ENCODE measurements at places on chromosomes 3 and 15.

DNA sequence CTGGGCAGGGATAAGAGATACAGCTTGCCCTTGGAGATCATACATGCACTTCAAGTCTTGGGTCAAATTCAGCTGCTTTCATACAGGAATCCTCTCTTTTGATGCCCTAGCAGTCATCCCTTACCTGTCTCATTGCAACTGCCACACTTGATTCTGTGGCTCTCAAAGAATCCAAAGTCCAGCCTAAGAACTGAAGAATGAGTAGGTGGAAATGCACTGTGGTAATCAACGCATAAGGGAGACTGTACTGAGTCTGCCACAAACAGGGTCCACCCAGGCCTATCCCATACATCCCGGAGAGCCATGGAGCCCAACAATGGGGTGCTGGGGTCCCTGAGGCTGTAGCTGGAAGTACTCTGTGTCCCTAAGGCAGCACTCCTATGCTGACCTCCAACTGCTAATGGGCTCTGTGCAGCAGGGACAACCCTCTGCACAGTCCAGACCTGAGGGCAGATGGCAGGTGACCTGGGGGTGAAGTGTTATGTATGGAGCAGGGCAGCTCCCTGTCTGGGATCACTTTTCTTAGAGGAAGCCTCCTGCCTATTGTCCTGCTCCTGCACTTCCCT is 1.7 kb upstream of the VPS18 start:
- DNase-seq = no peak

- DNase-seq = no peak
These were observed 258.5 kb downstream of the PTPRG start for GRCh38 chr3:61819861-61820260.

DNA sequence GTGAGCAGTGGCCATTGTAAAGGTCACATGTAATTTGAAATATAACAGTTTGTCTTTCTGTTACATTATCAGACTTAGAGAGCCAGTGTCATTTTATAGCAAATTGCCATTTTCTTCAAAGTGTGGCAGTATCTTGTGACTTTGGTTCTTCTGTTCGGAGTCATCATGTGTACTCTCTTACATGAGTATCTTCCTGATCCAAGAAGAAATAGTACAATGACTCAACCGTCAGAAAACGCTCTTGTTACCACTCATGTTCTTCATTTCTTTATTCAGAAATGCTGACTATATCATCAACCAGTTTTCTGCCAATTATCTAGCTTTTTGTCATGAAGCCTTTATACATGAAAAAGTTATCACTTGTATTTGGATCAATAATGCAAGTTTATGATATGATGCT is 93.6 kb upstream of the CGNL1 start:
- DNase-seq = no peak

DNA sequence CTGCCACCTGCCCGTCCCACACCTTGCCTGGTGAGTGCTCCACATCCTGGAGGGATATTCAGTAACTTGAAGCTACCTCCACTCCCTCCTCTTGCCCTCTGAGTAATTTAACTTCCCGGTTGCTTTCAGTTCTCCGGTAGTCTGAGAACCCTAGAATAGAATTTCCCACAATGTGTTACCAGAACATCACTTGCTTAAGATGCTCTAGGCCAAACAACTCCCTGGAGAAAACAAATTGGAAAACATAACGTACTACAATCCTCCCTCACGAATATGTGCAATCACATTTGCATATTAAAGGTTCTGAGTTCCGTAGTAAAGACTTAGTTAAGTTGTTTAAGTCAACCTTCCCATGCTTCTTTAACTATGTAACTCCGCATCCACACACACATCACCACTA is 44.8 kb downstream of the SLCO2A1 start:
- no peak for DNase-seq

DNA sequence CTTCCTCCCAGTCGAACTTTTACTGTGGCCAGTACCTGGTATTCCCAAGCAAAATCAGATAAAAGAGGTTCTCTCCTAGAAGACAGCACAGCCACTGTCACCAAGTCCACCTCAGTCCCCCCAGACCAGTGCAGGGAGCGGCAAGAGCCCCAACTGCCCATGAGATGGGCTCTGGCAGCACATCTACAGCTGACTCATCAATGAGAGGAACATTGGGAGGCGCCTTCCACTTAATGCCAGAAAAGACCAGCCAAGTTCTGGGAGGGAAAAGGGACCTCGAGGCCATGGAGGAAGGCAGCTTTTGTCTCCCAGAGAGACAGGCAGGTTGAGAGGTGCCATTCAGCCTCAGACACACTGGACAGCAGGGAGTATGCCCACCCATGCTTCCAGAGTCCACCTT is 28.2 kb downstream of the POC1A start:
- DNase-seq = no peak

Measured in NCI-H1417 treated with DMSO at 0.1 percent for 48 hours (cell line).